ENCODE measurements at places on chromosomes 6 and 20. TPM values are rescaled to one million over a fixed set of nuclear protein-coding genes. Genes with fewer than 3 reads are reported as not detected.
A peak's percentile ranks its signal among the peaks of the same experiment; 100 is the strongest.

The PHIP gene
- 13.9 TPM for total RNA-seq

The TMEM244 gene
- not detected for total RNA-seq

The SLC24A3 gene
- not detected for total RNA-seq

The BPI gene
- total RNA-seq = not detected

The GPANK1 gene
- total RNA-seq = 31.6 TPM

DNA sequence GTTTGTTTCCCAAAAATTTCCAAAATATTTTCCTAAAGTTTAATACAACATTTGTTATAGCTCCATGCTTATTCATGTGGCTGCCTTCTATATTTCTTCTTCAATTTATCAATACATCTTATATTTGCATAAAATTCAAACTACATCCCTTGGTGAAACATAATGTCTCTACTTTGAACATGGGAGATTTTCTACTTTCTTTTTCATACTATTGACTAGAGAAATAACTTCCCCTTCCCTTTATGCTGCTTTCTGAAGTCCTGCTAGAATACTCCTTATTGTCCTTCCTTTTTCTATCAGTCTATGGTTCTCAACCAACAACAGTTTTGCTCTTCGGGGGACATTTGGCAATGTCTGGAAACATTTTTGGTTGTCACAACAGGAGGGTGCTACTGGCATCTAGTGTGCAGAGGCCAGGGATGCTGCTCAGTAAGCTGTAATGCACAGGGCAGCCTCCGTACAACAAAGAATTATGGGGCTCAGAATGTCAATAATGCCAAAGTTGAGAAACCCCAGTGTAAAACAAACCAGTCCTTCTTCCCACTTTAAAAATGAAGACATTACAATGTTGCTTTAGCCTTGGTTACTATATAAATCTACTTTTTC is 29.9 kb downstream of the MKKS start:
- peak; percentile 53 for DNase-seq

DNA sequence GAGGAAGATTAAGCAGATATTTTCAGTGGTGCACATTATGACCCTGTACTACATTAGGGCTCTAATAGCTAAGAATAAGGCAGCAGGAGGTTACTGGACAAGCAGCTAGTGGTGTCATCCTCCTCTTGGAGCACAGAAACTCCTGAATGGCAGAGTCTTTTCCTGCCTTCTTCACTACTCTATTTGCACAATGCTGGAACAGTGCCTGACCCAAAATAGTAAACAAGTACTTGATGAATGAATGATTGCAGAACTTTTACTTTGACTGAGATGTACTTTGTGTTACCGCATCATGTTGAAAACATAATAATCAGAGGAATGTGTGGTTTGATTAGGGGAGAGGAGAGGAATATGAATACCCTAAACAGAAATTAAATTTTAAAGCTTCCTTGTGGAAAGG is 30.0 kb upstream of the UST start:
- DNase-seq = no peak

- DNase-seq = no peak
Measured at GRCh38 chr20:57193094-57193493, 73.3 kb downstream of the BMP7 start.

DNA sequence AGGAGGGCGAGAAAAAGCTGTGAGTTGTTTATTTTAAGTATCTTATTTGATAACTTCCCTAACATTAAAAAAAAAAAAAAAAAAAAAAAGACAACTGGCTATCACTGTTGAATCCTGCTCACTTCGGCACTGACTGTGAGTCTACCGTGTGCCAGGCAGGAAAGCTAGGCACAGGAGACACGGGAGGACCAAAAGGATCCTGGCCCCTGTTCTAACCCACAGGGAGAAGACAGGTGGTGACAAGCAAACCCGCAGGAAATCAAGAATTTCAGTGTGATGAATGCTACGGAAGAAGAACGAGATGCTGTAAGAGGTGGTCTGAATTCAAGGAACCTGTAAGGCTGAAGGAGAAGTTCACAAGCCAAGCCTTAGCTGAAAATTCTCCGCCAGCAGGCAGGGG is 94.7 kb upstream of the NFATC2 start:
- peak; percentile 86 for DNase-seq
